ENCODE measurements at places on chromosomes 13 and 19. TPM values are rescaled to one million over a fixed set of nuclear protein-coding genes. Genes with fewer than 3 reads are reported as not detected.

Gene SMIM44
- 3.7 TPM for total RNA-seq

Gene ZNF226
- total RNA-seq, result 28.7 TPM

Gene ARHGEF1
- 115 TPM for total RNA-seq

Gene CRB3
- 75.9 TPM for total RNA-seq

Gene ZNF536
- total RNA-seq, result 1.4 TPM

Gene ERICH6B
- not detected for total RNA-seq

Gene POP4
- total RNA-seq, result 66.9 TPM

Gene RGL3
- total RNA-seq, result 72.0 TPM

Gene SCEL
- 0.12 TPM for total RNA-seq

Gene IGFL2
- total RNA-seq, result not detected

DNA sequence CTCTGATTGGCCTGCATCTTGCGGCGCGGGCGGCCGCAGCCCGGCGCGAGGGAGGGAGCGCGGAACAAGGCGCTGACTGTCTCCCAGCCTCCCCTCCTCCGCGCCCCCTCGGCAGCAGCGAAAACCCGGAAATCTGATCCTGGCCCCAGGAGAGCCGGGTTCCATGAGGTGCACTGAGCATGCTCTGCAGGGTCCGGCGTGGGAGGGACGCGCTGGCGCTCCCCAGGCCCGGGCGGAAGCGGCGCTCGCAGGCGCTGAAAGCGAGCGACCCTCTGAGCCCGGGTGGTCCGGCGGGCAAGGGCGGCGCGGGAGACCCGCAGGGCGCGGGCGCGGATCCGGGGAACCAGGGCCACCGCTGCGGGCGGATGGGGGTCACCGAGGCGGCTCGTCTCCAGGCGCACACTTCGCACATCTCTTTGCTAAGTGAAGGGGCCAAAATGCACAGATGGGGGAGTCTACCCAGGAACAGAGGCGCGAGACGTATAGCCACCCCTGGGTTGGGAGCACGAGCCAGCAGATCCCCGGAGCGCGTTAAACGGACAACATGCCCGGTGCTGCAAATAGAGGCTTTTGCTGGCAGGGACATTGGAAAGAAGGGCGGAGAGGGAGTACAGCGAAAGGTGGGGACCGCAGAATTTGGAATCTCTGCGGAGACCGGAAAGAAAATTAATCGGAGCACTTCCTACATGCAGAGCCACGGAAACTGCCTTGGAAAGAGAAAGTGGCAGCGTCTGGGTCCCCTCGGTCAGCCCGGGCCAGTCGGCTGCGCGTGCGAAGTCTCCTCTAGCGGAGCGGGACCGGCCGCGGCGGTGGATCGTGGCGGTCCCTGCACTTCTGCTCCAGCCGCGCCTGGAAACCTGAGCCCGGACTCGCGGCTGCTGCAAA lies 510 bp upstream of the PCDH9 start:
- peak; percentile 94 for DNase-seq

DNA sequence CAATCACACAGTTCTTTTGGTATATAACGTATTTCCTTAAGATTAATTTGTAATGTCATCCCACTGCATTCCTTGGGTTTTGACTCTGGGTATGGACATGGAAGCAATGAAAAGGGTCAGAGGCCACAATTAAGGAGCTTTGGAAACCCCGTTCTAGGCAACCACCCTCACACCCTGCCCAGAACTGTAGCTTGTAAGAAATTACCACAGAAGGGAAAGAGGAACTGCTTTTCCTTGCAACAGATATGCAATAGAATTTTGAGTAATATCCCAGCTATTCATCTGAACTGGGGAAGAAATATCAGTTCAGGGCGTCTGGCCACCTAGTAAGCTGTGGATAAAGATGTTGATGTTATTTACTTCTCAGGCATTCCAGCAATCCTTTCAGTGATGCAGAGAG lies 985 bp upstream of the CLC start:
- no peak for DNase-seq

DNA sequence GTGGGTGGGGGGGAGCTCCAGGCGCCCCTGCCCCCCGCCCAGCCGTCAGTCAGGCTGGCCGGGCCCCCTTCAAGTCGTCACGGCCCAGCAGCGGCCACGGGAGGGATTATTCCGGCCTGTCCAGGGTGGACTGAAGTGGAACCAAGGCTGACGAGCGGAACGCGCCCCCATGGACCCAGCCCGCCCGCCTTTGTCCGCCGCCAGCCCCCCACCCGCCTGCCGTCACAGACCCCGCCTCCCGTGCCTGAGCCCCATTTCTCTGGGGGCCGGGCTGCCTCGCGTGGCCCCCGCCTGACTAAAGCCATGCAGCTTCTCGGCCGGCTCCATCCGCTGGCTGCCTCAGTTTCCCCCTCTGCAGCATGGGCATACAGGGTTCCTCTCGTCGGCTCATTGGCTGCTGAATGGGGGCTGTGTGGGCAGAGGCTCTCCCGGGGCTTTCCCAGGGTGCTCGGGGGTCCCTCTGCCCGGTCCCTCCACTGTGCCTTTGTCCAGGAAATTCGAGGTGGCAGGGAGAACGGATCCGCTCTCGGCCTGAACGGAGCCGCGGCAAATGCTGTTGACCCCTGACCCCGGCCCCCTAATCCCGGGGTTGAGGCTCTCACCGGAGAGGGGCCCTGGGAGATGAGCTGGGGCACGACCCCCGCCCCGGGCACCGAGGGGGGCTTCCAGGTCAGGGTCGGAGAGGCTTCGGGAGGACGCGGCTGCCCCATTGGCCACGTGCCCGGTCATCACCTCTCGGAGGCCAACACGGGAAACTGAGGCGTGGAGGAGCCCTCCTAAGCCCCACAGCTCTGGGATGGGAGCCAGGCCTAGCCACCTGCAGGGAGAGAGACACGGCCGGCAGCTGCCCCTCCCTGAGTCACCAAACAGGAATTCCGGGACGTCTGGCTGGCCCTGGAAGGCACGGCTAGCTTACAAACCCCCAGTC lies 27.4 kb downstream of the EFNA2 start:
- DNase-seq, result no peak

DNA sequence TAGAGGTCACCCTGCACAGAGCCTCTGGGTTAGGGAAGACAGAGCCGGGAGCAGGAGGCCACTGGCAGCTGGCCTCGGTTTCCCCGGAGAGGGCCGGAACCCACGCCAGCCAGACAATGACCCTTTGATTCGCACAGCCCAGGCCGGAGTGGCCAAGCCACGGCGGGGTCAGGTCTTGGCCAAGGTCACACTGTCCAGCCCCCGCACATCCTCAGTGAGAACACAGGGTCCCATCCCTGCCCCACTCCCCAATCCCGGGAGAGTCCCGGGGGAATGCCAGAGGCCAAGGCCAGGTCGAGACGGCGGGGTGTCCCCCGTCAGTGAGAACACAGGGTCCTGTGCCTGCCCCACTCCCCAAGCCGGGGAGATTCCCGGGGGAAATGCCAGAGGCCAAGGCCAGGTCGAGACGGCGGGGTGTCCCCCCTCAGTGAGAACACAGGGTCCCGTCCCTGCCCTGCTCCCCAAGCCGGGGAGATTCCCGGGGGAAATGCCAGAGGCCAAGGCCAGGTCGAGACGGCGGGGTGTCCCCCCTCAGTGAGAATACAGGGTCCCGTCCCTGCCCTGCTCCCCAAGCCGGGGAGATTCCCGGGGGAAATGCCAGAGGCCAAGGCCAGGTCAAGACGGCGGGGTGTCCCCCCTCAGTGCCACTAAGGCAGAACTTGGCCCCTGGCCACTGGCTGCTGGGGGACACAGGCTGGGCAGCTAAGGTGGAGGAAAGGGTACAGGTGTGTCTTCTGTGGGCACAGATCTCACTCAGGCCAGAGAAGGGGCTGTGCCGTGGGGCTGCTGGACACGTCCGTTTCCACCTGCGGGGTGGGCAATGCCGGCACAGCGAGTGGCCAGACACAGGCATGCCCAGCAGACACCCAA lies 1.7 kb upstream of the FSTL3 start:
- no peak for DNase-seq

DNA sequence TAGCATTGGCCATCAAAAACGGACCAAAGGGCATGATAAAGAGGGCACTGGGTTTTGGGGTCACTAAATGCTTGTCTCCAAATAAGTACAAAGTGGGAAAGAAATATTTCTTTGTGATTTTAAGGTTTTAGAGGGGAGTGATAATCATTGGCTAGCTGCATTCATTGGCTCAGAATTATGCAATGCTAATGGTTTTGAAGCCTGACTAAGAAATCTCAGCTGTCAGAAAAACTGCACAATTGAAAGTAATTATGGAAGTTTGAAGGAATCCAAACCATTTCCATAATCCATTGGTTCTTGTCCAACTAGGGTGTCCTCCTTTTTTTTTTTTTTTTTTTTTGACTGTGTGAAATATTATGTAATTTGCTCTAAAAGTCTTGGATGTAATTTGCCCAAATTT lies 88.2 kb upstream of the ARGLU1 start:
- DNase-seq, result no peak

All from mucosa of gallbladder (tissue), 1 donor.